ENCODE measurements at places on chromosomes 2 and 18.
A peak's percentile ranks its signal among the peaks of the same experiment; 100 is the strongest.

- no peak for DNase-seq
Observed at GRCh38 chr2:9416962-9417316, 6.4 kb downstream of the ITGB1BP1 start.

DNA sequence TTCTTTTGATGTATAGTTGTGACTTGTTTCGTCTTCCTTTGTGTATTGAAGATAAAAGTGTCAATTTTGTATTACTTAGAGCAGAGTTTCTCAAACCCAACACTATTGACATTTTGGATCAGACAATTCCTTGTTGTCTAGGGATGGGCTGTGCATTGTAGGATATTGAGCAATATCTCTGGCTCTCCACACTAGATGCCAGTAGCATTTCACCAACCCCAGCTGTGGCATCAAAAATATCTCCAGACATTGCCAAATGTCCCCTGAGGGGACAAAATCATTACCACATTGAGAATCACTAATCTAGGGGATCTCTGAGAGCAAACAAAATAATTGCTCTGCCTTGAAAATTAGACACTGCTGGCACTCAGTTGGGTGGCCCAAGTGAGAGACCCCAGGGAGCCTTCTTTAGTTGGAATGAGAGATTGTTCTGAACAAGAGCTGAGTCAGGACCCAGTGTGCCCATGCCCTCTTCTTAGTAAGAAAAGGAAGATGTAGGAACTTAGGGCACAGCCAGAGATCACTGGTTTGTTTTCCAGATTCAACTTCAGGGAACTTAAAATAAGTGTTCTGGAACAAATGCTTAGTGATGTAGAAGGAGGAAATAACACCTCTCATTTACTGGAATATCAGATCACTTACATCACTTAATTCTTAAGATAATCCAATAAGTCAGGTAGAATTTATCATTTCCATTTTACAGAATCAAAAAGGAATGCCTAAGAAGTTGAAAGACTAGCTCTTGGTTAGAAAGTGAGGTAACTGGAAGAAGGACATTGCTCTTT lies 466.6 kb upstream of the TNP1 start:
- DNase-seq, result no peak

- DNase-seq, result peak; percentile 52
Observed at GRCh38 chr2:183163821-183164649, 39.8 kb downstream of the NUP35 start.

DNA sequence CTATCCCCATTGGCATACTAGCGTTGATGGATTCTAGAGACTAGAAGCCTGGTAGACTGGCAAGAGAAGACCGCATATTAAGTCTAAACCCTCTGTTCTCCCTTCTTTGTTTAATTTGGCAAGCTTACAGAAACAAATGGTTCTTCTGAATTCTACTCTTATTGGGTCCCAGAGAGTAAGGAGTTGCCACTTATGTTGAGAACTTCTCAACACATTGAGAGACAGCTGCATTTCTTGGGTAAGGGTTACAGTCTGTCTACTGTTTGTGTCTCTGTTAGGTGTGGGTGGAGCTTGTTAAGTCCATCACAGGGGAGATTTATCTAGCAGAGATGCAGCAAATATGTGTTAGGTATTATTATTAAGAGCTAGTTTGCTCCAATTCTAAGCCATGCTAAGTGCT lies 435.8 kb upstream of the MEIS1 start:
- DNase-seq, result no peak

DNA sequence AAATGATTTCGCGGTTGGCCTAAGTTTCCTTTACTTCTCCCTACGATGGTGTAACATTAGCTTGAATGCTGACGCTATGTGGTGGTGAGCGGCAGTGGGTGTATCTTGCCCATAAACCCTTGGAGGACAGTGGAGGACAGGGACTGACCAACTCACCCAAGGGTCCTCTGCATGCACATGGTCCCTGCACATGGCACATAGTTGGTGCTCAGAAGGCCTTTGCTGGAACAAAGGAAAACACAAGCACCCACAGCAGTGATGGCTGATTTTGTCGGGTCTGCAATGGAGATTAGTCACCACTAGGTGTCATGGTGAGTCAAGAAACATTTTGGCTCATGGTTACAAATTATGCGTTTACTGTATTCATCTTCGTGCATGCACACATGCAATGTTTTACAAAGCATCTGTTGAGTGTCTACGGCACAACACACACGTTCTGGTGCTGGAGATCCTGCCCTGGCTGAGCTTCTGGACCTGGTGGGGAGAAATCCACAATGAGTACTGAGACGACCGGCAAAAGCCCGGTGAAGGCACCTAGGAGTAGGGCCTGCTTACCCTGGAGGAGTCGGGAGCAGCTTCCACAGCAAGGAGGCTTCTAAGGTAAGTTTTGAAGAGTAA lies 44.0 kb downstream of the PDCL3 start:
- DNase-seq, result peak; percentile 66

DNA sequence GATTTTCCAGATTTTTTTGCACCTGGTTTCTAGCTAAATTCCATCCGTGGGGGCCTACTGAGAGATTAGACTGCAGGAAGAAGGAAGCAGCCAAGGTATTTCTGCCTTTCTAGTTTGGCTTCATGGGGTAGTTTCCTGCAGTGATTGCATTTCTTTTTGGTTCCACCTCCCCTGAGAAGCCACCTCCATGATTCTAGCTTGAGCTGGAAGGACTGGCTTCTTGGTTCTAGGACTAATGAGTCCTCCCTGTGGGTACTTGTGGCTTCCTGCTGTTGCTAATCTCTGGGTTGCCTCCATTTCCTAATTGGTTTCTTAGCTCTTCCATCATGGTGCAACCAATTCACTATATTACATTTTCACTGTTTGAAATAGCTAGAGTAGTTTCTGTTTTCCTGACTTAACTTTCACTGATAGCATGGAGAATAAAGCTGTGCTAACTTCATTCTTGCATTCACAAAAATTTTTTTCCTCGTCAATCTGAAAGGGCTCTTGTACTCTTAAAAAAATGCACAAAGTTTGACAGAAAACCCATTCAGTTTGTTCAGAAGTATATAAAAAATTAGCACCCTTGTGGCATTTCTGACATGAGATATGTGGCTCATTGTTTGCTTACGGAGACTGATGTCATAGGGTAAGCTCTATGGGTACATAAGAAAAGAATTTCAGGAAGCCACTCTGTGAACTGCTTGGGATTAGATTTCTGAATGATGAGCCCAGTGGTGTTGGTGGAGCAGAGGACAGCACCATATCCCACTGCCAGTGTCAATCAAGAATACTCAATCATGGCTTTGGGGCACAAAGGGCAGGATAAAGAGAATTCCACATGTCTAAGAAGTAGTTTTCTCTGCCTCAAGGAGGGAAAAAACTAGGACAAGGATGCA lies 242.8 kb upstream of the RBMS1 start:
- peak; percentile 67 for DNase-seq

GRCh38 chr18:55844382-55844781 lies 256.4 kb upstream of the TCF4 start:
- peak; percentile 30 for DNase-seq

DNA sequence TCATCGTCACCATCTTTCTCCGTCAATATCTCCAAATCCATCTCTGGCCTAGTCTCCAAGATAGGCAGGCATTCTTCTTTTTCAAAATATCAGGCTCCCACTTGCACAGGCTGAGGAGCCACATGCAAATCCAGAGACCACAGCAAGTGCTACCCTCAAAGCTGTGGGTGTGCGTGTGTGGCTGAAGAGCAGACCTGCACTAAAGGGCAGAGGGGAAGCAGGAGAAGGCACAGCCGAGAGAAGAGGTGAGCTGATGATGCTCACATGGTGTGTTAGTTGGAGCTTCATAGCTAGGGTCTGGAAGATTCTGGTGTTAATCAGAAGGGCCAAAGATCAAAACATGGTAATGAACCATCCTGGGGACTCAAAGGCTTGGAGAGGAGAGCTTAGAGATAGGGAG lies 3.8 kb downstream of the SPEG start:
- no peak for DNase-seq

GRCh38 chr2:72793798-72794440 lies 31.9 kb downstream of the EXOC6B start:
- DNase-seq, result peak; percentile 70

- DNase-seq, result peak; percentile 8
Observed at GRCh38 chr2:56184500-56185011, 766 bp downstream of the CCDC85A start.

DNA sequence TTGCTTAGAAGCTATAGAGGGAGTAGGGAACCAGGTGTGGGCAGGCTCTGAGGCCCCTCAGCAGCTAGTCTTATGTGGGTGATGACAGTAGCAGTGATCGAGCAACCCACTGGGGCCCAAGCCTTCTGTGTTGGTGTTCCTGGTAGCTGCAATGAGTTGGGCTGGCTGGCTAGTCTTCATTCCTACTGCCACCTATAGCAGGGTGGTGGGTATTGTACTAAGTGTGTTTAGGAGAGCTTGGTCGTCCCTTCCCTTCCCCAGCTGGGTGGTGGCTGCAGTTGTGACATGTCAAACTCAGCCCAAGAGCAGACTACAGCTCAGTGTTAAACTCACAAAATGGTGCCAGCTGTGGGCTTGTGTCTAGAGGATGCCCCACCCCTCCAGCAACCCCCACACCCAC lies 486.1 kb upstream of the UBE2E3 start:
- DNase-seq, result no peak

DNA sequence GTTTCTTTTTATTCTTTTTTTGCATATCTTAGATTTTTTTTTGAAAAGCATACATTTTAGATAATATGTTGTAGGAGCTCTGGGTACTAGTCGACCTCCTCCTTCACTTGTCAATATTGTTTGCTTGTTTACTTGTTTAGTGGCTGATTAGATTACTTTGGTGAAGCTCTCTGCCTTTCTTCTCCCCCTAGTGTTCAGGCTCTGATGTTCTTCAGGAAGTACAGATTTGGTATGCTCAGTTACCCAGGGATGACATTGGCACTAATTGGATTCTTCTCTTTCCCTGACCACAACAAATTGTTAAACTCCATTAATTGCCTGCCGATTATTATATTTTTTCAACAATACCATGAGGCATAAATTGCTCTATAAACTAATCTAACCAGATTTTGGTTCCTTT lies 491.2 kb downstream of the SUCLG1 start:
- DNase-seq, result no peak

DNA sequence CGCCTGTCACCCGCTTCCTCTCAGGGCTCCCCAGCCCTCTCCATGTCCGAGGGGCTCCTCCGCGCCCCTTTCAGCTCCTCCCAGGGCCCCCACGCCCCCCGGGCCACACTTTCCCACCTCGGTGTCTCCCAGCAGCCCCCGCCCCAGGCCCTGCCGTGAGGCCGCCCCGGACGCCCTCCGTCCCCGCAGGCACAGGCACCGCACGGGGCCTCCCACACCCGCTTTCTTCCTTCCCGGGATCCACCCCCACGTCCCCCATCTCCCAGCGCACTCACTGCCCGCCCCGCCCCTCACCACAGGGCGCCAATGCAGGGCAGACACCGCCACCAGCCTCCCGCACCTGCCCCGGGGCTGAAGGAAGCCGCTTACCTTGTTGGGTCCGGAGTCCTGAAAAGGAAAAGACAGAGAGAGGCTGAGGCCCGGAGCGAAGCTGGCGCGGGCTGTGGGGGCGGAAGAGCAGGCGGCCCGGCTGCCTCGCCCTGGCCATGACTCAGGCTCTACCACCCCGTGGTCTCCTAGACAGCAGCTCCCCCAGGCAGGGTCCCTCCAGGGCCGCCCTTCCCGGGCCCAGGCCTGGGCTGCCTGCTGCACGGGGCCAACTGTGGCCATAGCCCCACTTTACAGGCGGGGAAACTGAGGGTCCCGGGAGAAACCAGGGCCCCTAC lies 37.7 kb downstream of the KIF1A start:
- DNase-seq, result no peak

- no peak for DNase-seq
Observed at GRCh38 chr18:45073556-45073955, 392.9 kb downstream of the SETBP1 start.

- no peak for DNase-seq
Observed at GRCh38 chr2:99190548-99190947, 9.6 kb downstream of the MRPL30 start.

GRCh38 chr2:179677077-179677688 lies 184.2 kb downstream of the ZNF385B start:
- peak; percentile 26 for DNase-seq

- no peak for DNase-seq
Observed at GRCh38 chr2:177123048-177123447, 89.5 kb upstream of the HNRNPA3 start.

DNA sequence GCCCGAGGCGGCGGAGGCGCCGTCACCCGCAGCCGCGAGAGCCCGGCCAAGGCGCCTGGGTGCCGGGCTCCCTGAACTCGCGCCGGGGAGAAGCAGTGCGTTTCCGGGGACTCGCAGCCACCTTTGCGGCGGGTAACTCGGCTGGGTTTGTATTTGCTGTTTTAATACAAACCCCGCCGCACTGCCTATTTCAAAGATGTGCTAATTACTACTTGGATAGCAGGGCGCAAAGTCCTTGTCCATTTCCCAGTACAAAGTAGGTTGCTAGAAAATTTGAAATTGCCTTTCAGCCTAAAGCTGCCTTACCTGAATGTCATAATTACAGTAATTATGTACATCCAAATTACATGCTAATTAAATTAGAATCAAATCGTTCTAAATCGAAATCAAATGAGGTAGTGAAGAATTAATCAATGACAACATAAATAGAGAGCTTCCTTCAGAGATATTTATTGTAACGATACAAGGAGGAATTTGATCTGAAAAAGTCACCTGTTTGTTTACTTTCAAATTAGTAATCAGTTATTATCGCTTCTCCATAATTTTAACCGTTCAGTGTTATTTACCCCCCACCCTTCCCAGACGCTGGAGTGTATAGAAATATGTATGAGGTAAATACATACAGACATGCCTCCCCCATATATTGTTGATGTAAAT lies 8.1 kb downstream of the SP9 start:
- DNase-seq, result no peak

- DNase-seq, result no peak
Observed at GRCh38 chr18:36299015-36299414, 1.5 kb downstream of the FHOD3 start.

- no peak for DNase-seq
Observed at GRCh38 chr18:5951515-5952091, 56.3 kb upstream of the TMEM200C start.

DNA sequence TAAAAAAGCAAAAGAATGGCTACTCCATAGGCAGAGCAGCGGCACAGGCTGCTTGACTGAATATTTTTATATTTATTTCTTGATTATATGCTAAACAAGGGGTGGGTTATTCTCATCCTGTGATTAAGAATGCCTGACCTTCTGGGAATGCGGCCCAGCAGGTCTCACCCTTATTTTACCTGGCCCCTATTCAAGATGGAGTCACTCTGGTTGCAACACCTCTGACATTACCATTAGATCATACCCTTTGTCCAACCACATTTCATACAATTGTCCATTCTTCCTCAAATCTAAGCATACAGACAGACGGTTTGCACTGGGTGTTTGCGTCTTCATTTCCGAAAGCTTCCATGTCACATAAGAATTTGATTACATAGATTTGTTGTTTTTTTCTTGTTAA lies 168.2 kb downstream of the GALNT1 start:
- DNase-seq, result no peak

- DNase-seq, result peak; percentile 75
Observed at GRCh38 chr2:26764078-26764887, at the start of gene SLC35F6. Gene SLC35F6, plus strand, starts transcription at chr2:26764284. Its CDS starts 66 bp downstream, at chr2:26764350.

GRCh38 chr2:169761970-169762292 lies 28.3 kb downstream of the KLHL23 start:
- DNase-seq, result no peak
